CD4-positive, alpha-beta T cell treated with Interleukin-21 for 1 hour (primary cell): ENCODE measurements at places on chromosomes 1 and 21.

GRCh38 chr1:54391450-54392209 is 14.6 kb downstream of the SSBP3 start:
- DNase-seq, result no peak

- DNase-seq, result no peak
Observed at GRCh38 chr1:54245501-54245900, 45.5 kb downstream of the MRPL37 start.

DNA sequence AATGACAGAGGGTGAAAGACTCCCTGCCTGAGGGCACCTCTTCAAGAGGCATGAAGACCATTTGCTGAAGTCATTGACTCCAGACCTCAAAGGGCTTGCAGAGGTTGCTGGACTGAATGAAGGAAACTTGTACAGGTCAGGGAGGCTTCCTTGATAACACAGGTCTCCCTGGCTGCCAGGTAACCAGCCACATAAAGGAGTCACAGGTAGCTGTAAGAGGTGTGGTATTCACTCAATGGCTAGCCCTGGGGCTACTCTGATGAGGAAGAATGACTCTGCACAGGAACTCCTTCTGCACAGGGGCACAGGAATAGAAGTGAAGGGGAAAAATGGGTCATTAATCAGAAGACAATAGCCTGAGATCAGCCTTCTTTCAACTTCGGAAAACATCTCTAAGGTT is 187.5 kb downstream of the LMX1A start:
- no peak for DNase-seq

DNA sequence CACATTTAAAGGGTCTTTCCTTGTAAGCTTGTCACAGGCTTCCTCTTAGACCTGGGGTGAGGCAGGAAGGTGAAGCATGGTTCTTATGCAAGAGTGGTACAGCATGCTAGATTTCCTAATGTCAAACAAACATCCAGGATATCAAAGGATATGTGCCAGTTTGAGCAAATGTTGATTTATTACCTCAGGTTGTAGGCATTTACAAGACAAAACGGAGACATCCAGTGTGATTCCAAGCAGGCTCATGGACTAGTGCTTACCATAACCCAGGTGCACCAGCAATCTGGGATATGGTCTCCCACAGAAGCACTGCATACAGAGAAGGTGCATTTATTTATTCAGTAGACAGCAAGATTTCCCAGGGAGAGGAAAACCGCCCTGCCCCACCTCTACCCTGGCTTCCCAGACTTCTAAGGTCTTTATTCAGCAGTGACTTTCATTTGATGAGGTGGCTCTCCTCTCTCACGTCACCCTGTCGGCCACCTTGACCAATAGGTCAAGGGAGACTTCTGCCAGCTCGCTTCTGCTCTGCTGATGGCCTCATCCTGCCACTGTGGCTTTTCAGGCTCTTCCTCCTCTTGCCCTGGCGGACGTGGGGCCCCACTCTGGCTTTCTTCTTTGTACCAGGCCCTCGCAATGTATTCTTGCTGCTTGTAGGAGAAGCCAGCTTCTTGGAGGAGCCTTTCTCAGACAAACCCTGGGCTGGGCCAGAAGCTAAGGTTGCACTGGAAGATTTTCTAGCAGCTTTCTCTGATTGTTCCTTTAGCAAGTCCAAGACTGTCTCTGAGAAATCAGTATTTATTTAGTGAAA is 25.6 kb downstream of the HHIPL2 start:
- DNase-seq, result no peak

GRCh38 chr1:33391343-33392078 is 39.4 kb downstream of the PHC2 start:
- DNase-seq, result no peak

- DNase-seq, result no peak
Observed at GRCh38 chr1:58726581-58726980, 26.7 kb upstream of the MYSM1 start.

GRCh38 chr1:153652805-153653500 is 5.5 kb upstream of the SNAPIN start:
- DNase-seq, result no peak

GRCh38 chr1:30521261-30521865 is 202.0 kb downstream of the MATN1 start:
- no peak for DNase-seq

DNA sequence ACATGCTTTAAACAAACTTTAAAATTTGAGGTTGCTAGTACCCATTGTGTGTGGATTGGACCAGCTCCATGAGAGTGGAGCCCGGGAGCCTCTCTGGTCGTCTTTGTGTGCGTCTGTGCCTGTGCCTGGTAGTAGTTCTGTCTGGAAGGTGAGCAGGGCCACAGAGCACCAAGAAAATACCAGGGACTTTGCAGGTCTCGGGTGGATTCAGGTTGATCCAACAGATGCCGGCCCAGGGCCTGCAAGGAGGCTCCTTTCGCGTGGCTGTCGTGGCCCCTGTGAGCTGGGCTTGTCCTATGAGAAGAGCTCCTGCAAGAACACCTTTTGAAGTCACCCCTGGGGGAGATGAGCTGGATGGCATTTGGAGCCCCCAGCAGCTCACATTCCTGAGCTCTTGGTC is 28.3 kb downstream of the COL18A1 start:
- DNase-seq, result no peak

- no peak for DNase-seq
Observed at GRCh38 chr1:7625401-7625800, 145.7 kb upstream of the VAMP3 start.

GRCh38 chr1:244833734-244834542 is 1.5 kb upstream of the COX20 start:
- DNase-seq, result peak; percentile 64

DNA sequence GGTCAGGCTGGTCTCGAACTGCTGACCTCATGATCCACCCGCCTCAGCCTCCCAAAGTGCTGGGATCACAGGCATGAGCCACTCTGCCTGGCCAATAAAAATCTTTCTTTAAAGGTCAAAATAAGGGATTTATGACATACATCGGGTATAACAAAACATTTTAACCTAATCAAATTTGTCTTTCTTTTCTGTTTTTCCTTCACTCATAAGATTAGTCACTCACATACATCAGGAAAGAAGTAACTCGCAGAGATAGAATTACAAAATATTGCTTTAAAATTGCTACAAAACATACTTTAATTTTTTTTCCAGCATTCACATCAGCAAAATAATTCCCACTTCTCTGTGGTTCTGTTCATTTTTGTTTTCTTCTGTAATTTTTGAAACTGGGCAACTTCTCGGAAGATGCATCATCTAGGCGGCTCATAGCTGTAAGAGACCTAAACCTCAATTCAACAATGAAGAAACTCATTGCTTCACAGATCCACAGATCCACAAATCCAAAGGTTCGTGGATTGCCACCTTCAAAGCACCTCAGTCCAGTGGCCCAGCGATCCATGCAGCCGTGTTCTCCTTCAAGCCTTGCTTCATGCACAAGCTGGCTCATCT is 39.7 kb downstream of the NEK2 start:
- DNase-seq, result no peak

DNA sequence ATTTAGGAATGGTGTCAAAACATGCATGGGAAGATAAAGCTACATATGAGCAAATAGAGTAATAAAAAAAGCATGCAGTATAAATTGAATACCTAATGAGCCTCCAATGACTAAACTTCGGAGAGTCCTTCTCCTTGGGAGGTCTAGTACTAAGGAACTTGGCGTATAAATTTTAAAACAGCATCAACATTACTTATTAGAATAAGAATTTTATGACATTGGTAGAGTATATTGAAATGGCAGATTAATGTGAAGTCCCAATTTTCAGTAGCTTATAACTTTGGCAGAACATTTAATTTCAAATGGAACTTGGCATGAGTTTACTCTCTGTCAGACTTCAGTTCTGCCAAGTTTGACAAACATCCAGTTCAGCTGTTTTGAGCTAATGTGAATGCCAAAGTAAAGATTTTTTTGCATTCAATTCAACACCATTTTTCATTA is 104.7 kb upstream of the RGS18 start:
- DNase-seq, result no peak

DNA sequence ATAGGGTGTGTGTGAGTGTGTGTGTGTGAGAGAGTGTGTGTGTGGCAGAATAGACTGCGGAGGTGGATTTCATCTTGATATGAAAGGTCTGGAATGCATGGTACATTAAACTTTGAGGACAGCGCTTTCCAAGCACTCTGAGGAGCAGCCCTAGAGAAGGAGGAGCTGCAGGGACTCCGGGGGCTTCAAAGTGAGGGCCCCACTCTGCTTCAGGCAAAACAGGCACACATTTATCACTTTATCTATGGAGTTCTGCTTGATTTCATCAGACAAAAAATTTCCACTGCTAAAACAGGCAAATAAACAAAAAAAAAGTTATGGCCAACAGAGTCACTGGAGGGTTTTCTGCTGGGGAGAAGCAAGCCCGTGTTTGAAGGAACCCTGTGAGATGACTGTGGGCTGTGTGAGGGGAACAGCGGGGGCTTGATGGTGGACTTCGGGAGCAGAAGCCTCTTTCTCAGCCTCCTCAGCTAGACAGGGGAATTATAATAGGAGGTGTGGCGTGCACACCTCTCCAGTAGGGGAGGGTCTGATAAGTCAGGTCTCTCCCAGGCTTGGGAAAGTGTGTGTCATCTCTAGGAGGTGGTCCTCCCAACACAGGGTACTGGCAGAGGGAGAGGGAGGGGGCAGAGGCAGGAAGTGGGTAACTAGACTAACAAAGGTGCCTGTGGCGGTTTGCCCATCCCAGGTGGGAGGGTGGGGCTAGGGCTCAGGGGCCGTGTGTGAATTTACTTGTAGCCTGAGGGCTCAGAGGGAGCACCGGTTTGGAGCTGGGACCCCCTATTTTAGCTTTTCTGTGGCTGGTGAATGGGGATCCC is 18.3 kb upstream of the HDAC1 start:
- peak; percentile 83 for DNase-seq

DNA sequence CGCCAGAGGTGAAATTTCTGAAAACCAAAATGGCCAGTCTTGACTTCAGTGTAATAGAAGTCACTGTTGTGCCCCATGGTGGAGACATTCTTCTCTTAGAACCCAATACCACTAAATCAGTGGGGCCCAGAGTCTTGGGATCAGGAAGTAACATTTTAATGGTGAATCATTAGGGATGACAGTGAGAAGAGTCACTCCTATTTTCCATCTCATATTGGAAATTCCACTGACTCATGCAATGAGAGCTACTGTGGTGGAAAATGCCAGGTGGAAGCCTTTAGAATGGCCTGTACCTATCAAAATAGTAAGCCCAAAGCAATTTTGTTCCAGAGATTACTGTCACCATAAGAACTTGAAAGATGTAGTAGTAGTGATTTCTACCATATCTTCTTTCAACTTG is 20.6 kb upstream of the PPM1J start:
- no peak for DNase-seq

- no peak for DNase-seq
Observed at GRCh38 chr1:208117409-208117808, 126.8 kb downstream of the PLXNA2 start.

GRCh38 chr1:224589006-224589405 is 27.1 kb upstream of the CNIH3 start:
- no peak for DNase-seq

- no peak for DNase-seq
Observed at GRCh38 chr21:26515257-26515656, 57.8 kb downstream of the CYYR1 start.

DNA sequence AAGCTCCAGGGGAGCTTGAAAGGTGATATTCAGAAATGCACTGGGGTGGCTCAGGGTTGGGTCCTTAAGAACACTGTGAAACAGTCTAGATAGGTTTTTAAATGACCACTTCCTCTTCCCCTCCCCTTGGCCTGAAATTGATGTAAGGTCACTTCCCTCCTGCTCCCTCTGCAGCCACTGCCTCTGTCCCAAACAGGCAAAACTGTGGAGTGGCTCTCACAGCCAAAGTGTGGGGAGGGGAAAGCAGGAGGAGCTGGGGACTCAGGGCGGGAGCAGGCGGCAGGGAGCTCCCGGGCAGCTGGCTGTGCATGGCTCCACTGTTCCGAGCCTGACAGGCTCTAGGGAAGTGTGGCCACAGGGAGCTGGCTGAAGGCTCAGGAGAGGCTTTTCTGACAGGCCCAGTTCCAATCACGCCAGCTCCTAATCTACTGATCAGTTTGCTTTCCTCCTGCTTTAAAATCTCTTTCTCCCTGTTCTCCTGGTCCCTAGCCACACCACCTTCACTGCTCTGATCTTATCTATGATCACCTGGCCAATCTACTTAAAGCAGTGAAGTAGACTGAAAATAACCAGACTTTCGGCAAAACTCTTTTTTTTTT is 5.1 kb upstream of the CSRP1 start:
- DNase-seq, result no peak

- no peak for DNase-seq
Observed at GRCh38 chr21:41932191-41932575, 21.6 kb downstream of the C2CD2 start.

DNA sequence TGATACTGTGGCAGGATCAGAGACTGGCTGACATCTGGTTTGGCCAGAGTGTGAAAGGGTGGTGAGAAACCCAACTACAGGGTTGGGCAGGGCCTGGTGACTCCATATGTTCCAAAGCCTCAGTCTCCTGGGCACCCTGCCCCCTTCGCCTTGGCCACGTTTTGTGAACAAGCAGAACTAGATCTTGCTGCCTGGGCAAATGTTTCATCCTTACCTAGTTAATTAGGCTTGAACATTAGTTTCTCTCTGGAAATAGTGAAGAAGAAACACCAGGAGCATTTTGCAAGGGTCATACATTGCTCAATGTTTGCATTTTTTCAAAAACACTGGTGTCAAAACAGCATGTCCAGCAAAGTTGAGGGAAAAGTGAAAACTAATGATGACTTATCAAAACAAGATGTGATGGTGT is 60.5 kb downstream of the MAP3K7CL start:
- no peak for DNase-seq

DNA sequence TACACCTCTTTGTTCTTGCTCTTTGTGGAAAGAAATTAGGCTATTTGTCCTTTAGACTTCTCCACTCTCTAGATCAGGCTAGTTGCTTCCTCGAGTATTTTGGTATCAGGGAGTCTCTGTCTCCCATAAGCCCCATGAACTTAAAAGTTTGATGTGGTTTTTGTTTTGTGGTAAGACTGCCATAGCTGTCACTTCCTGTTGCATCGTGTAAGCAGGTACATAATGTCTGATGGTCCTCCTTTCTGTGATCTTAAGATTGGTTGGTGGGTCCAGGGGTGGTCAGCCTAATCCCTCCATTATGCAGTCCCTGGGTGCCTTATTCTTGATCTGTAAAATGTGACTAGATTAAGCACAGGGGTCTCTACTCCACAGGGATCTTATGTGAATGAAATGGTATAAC is 23.1 kb downstream of the CD53 start:
- DNase-seq, result peak; percentile 55

DNA sequence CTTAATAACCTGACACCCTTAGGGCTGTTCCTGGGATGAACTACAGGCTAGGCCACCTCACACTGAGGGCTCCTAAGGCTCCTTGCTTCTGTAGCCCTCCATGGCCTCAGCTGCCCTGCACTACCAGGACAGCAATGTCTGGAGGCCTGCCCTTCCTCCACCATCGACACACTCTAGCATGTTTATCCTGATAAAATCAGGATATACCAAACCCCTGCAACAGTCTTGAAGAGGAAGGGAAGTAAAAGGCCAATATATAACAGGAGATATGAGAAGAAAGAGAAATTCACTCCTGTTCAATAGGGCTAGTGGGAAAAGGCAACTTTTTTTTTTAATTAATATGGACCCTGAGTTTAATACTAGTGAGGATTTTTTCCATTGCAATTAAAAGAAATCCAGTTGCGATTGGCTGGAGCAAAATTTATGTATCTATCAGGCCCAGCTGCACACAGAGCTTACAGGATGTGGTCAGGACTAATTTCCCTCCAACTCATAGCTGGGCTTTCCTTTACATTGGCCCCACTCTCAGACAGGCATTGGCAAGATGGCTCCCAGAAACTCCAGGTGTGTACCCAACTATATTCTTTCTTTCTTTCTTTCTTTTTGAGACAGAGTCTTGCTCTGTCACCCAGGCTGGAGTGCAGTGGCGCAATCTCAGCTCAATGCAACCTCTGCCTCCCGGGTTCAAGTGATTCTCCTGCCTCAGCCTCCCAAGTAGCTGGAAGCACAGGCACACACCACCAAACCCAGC is 13.5 kb upstream of the ATP2B4 start:
- peak; percentile 40 for DNase-seq
